NCI-H748 treated with DMSO at 0.1 percent for 48 hours (cell line): ENCODE measurements at places on chromosomes 5 and 9.

DNA sequence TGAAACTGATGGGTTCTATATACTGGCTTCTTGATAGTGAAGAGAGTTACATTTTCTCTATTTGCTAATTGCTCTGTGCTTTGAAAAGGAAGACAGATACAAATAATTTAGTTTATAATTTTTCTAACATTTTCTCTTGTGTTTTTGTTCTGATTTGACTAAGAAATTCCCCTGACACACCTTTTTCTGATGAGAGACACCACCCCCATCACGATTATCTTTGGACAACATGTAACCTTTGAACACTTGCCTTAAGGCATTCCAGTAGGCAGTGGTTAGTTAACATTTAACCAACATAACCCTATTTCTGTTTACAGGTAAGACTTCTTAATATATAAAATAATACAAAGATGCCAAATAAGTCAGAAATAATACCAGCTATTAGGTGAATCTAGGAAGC lies 4.1 kb upstream of the PTBP3 start:
- DNase-seq: no peak

- no peak for DNase-seq
These were observed 146.9 kb downstream of the AUH start for GRCh38 chr9:91214867-91215266.

DNA sequence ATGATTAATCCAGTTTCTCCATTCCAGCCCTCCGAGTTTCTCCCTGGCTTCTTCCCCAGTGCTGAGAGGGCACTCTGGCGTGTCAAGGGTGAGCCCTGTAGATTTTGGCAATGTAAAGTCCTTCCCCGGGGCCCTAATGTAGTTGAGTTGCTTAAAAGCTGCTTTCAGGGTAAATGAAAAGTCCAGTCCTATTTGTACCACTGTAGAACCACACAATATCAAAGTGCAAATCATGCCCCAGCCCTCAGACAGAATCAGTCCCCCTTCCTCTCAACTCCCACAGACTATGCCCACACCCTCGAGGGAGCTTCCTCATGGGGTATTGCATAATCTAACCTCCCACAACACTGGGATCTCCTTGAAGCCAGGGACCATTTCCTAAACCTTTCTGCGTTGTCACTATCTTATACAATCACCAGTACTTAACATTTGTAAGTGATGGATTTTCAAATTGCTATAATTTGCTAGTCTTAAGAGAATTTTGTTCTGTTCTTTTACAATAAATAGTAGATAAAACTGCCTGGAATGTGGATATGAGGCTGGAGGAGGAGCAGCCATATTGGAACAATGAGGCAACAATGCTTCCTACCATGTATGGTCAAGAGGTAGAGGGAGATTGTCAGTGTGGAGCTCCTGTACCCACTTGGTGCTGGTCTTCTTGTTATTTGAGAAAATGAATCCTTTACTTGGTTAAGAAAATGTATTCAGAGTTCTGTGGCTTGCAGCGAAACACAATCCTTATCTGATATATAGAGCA lies 34.4 kb downstream of the ZNF366 start:
- no peak for DNase-seq

GRCh38 chr5:139167952-139168720 lies 30.0 kb downstream of the SIL1 start:
- no peak for DNase-seq

DNA sequence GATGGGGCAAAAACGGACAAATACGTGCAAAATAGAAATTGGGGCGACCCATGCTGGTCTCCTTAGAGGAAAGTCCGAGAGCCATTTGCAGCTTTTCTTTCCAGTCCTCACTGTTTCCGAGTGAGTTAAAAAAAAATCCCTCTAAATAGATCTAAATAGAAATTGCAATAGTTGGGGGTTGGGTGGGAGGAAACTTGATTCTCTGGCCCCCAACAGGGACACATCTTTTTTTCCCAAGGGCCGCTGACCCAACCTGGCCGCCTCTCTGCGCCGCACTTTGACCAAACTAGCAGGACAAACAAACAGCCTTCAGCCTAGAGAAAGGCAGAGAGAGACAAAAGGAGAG lies 2.8 kb upstream of the NKX2-5 start:
- no peak for DNase-seq

DNA sequence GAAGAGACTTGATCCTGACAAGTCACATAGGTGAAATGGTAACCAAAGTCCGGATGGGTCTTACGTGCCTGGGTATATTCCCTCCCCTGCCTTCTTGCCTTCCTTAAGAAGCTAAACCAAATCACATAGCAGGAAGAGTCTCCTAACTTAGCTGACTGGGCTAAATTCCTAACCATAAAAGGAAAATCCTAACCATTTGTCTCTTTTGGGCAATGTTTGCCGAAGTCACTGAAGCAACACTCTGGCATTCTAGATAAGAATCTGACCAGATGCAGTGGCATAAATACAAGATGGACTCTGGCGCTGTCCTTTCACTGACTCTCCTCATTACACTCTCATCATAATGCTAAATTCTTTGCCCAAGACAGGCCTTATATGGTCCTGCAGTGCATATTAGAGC lies 625.5 kb upstream of the RORB start:
- DNase-seq: no peak

DNA sequence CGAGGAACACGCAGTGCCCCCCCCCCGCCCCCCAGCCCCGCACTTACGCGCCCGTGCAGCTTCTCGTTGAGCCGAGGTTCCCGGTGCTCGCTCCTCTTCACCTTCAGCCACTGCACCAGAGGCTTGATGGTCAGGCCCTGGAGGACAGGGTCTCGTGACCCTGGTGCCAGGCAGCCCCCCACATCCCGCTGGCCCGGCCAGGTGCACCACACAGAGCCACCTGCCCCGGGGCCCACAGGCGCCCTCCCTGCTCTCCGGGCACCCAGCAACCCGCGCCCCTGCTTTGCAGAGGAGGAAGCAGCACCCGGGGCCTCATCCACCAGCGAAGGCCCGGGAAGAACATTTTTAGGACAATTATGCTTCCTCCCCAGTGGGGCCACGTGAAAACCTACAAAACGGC lies 39.0 kb downstream of the EXOC3 start:
- DNase-seq: no peak

GRCh38 chr5:74235552-74235951 lies 405.0 kb downstream of the ENC1 start:
- no peak for DNase-seq

DNA sequence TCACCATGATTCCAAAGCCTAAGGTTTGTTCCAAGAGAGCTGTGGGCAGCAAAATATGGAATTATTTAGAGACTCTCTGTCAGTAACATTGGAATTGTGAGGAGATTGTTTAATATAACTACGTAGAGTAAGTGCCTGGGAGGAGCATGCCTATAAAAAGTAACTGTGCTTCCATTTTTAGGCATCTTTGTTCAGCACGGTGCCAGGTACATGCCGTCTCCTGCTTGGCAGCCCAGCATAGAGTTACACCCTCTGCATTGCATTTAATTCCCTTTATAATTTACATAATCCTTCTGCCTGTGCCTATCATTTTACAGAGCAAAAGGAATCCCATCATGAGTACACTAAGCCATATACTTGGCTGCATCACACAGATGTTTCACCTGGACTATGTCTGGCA lies 32.1 kb upstream of the ALDH1A1 start:
- no peak for DNase-seq

GRCh38 chr5:74337254-74337983 lies 303.1 kb downstream of the ENC1 start:
- no peak for DNase-seq

- no peak for DNase-seq
These were observed 435.3 kb downstream of the NR2F1-AS1 start for GRCh38 chr5:93145767-93146166.

- no peak for DNase-seq
These were observed 28.8 kb downstream of the CAMK4 start for GRCh38 chr5:111252799-111253545.

- DNase-seq: no peak
These were observed 690.9 kb upstream of the CDH18 start for GRCh38 chr5:20678814-20679298.

DNA sequence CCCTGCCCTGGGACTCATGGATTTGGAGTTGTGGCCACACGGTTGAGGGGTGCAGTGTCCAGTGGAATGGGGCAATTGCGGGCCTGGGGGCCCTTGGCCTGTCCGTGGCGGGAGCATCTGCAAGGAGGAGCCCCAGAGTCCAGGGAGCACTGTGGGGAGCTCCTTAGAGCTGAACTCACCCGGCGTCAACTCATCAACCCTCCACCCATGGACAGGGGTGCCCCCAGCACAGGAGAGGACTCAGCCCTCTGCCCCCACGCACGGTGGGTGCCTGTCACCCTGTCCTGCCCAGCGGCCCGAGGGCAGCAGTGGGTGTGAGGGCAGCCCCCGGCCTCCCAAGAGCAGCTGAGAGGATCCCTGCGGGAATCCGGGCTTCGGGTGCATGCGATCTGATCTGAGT lies 550 bp upstream of the SLC6A18 start:
- no peak for DNase-seq

DNA sequence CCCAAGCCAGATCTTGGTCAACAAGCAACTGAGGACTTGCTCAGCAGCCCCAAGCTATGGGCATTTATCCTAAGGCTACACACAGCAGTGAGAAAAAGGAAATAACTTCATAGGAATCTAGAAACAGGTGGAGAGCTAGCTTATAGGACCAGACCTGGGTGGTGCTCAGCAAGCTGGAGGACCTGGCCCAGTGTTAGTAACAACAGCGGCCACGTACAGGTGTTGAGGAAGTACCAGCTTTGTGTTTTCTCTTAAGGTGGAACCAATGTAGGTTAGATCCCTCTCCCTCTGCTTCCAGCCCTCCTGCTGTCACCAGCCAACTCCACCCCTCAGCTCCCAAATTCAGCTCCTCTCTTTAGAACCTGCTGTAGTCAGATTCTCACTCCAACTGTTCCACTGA lies 43.4 kb downstream of the IRF1 start:
- DNase-seq: no peak

DNA sequence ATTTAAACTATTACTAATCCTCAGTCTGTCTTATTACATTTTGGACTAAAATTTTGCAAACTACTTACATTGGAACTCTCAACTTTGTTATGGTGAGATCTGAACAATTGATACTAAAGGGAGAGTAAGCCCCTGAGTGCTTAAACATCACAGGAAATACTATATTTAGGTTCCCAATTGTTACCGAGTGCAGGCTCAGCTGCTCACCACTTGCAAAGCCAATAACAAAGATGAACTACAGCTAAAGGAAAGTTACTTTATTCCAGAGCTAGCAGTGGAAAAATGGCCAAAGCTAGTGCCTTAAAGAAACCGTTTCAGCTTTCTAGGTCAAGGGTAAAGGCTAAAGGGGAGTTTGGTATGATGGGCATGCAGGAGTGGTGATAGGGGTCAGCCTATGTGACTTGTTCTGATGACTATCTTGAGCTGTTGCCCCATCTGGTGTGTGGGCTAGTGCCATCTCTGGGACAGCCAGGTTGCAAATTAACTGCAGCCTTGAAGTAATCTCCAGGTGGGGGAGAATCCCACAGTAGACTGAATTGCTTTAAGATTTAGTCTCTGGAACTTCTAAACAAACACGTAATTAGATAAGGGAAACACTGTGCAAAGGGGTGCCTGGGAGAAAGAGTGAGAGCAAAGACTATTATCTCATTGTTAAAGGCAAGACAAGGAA lies 7.8 kb upstream of the NDUFB6 start:
- no peak for DNase-seq

DNA sequence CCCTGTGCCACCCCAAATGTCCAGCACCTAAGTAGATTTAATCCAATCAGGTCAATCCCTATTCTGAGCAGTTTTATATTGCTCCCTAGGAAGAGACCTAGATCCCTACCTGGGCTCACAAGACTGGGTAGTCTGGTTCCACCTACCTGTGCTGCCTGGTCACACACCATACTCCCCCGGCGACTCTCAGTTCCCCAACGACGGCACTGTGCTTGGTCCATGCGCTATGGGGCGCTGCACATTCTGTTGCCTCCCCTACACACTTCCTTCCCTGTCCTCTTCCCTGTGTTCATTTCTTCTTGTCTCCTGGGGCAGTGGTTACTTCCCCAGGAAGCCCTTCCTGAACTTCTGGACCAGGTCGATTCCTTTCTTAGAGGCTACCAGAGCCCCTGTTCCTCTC lies 109.9 kb upstream of the IL12B start:
- no peak for DNase-seq

DNA sequence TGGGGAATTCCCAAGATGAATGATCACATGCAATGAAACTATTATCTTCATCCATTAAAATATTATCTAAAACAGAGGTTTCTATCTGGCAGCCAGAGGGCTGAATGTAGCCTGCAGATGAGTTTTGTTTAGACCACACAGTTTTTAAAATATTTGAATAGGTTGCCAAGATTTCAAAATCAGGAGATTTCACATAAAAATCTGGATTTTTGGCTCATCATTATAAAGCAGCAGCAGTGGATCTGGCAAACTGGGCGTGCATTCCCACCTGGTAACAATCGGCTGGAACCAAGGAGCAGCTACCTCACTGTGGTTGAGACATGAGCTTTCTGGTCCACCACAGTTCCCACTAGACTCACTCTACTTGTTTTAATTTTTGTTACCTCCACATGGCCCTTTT lies 155.1 kb downstream of the BNC2 start:
- DNase-seq: no peak

- no peak for DNase-seq
These were observed 419.0 kb downstream of the PLK2 start for GRCh38 chr5:58040846-58041245.

DNA sequence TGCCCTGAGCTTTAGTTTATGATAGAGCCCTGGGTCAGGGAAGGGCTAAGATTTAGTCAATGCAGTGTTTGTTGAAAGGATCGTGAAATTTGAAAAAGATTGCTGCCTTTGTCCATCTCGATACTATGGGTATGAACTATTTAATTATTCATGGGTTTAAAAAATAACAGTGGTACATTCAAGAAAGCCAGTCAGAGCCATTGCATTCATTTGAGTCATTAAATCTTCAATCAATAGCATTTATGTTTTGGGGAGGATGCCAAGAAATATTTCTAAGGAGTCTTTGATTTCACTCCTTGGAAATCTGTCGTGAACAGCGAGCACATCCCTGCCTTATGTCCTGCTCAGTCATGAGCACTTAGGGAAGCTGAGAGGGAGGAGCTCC lies 54.4 kb upstream of the LRRTM2 start:
- DNase-seq: no peak
